Activated naive CD8-positive, alpha-beta T cell treated with anti-CD3 and anti-CD28 coated beads, Interleukin-2, amount 50 U/mL, for 16 hours (primary cell): ENCODE measurements at places on chromosomes 16 and 17.

DNA sequence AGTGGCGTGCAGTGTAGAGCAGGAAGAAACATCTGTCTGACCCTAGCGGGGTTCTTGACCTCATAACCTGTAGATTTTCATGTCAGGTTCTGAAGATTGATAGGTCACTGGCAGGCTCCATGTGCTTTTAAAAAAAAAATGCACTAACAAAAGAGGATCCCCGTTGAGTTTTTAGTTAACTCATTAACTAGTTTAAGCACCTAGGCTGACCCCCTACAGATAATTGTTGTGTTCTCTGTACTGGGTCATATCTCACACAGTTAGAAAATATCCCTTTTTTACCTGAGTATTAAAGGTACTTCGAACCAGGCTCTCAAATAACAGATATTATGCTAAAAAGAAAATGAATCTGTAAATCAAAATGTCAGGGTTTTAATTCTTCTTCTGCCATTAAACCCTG lies 676.6 kb downstream of the CDH11 start:
- no peak for DNase-seq

DNA sequence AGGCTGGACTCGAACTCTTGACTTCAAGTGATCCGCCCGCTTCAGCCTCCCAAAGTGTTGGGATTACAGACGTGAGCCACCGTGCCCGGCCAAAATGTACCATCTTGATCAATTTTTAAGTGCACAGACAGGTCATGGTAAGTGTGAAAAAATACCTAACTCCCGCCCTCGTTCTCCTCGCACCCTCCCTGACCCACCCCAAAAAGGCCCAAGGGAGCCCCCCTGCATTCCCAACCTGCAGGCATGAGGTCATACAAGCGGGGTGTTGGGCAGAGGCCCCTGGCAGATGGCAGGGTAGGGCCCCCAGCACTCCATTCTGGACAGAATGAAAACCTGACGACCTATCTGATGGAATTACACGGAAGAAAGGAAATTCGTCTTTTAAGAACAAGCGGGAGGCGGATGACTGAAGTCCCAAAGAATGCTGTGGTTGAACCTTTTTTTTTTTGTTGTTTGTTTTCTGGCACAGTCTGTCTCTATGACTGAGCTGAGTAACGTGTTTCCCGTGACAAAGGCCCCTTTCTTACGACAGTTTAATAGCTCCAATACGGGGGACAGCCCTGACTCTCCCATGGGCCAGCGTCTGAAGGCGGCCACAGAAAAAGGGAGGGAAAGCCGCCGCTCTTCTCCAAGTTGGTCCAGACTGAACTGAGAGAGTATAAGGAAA lies 376.4 kb downstream of the SLC39A11 start:
- DNase-seq = no peak

DNA sequence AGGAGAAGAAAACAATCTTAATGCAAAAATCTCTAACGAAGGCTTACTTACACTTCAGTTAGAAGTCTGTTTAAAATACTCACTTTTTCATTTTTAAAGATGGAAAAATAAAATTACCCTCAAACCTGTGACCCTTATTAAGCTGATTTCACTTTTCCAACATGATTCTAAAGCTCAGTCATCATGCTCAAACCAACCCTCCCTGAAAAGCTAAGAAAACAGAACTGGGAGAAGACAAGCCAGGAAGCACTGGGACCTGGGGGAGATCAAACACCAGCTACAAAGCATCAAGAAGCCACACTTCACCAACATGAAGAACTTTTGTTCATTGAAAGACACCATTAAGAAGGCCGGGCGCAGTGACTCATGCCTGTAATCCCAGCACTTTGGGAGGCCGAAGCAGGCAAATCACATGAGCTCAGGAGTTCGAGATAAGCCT lies 88.8 kb downstream of the LITAF start:
- DNase-seq = no peak

- DNase-seq = no peak
These were observed 255.8 kb downstream of the SEC14L1 start for GRCh38 chr17:77396610-77397009.

GRCh38 chr16:72203401-72203800 lies 31.4 kb upstream of the PMFBP1 start:
- DNase-seq = no peak

DNA sequence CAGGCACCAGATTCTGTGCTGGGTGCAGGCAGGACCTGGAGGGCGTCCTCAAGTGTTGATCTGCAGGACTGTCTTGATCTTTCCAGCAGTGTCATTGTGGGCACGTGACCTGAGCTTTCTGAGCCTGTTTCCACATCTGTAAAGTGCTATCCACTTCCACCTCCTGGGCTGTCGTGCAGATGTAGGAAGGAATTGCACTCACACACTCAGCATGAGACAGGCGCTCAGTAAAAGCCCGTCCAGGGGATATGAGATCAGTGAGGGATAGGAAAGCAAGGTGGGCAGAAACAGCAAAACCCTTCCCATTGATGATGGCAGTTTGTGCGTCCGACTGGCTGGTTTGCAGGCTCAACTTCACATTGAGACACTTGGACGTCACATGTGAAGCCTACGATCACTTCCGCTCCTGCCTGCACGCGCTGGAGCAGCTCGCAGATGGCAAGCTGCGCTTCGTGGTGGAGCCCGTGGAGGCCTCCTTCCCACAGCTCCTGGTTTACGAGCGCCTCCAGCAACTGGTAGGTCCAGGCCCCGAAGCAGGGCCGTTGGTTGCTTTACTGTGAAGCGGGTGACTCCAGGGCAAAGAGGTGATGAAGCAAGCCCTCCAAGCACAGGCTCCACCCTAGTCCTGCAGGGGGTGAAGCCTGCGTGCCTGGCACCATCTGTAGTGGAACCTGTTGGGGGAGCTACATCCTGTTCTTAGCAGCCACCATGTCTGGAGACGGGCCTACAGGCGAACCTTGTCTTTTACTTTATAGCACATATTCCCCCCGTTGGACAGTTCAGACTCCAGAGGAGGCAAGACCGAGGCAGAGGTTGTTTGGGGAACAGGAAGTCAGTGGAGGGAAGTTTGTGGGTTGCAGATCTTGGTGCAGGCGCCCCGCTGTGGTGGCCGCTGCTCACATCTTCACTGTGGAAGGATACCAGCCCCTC lies 23.0 kb downstream of the METTL22 start:
- DNase-seq = no peak

- no peak for DNase-seq
These were observed 36.0 kb downstream of the ARHGAP27 start for GRCh38 chr17:45396496-45397205.

GRCh38 chr16:2715966-2716885 lies 3.8 kb downstream of the PRSS27 start:
- DNase-seq = no peak

GRCh38 chr17:48261297-48261880 lies 153.8 kb downstream of the SNX11 start:
- DNase-seq = no peak

DNA sequence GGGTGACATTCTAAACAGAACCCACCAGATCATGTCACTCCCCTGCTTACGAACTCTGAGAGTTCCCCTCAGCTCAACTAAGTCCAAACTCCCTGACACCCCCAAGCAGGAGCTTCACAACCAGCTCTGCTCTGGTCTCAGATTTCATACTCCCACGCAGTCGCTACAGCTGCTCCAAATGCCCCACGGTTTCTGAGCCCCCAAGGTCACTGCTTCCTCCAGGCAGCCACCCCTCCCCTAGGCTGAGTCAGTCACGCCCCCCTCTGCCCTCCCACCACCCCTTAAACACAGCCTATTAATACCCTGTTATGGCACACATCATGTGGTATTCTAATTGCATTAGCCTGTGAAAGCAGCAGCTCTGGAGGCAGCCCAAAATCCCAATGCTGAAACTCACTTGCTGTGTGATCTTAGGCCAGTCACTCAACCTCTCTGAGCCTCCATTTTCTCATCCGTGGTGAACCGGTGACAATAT lies 51.5 kb downstream of the GSG1L start:
- DNase-seq = no peak

DNA sequence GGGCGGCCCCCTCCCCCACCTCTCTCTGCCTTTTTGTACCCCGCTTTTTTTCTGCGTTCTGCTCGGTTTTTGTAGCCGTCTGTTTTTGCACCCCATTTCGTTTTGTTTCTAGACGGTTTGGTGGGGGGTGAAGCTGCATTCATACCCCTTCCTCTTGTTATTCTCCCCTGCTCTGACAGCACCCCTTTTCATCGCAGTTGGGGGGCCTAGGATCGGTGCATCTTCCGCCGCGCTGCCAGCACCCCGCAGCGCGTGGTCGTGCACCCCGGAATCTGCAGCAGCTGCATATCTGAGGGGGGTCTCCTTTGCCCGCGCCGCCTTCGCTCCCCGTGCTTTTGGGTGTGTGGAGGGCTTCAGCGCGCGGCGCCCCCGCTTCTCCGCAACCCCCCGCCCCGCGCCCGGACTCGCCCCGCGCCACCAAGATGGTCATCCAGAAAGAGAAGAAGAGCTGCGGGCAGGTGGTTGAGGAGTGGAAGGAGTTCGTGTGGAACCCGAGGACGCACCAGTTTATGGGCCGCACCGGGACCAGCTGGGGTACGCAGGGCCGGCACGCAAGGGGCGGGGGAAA lies 455 bp downstream of the ATP1B2 start:
- DNase-seq = no peak

DNA sequence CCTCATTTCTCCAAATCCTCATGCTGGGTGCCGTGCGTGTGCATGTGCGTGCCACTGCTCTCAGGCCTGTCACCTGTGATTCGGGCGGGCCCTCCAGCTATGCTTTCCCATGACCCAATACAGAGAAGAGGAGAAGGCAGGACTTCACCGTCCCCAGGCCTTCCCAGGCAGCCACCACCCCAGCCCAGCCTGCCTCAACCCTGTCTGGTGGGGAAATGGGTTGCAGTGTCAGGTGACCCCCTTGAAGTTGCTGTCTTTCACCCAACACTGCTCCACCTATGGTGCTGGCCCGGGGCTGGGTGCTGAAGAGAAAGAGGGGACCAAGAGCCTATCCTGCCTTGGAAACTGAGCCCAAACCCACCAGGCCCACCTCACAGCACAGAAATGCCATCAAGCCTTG lies 94.7 kb downstream of the GOSR1 start:
- DNase-seq = no peak
